NAMALWA (cell line): ENCODE measurements at places on chromosomes 16 and 17.
A peak's percentile ranks its signal among the peaks of the same experiment; 100 is the strongest.

GRCh38 chr17:73657473-73658116 is 13.3 kb upstream of the SDK2 start:
- DNase-seq: peak; percentile 31

- DNase-seq: no peak
These were observed 53.2 kb downstream of the NDEL1 start for GRCh38 chr17:8488901-8489300.

DNA sequence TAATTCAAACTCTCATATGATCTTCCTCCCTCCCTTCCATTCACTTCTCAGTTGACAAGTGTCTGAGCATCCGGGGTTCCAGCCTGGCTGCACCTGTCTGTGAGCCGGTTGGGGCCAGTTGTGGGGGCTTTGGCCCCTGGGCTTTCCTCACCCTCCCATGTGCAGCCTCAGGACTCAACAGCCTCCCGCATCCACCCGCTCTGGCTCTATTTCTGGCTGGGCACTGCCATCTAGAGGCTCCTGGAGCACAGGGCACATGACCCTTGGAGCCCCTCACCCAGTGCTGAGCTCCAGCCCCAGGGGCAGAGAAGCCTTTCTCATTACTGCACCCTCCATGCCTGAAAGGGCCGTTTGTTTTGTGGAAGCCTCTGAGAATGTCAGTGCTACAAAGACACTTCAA is 43.3 kb downstream of the HAPSTR1 start:
- DNase-seq: peak; percentile 91

DNA sequence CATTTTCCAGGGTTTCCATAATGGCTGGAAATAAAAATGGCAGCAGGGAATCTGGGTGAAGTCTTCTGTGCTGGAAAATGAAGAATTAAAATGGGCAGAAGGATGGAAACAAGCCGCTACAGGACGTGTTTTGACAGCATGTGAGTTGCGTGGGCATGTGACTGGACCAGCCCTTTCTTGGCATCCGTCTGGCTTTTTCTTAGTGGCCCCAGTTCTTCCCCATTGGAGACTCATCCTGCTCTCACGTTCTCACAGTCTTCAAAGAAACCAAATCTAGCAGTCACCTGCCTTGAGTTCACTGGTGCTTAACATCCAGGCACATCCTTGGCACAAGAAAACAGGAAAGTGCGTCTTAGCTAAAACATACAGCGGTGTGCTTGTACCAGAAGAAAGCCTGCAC is 180.2 kb upstream of the CACNG5 start:
- no peak for DNase-seq

- no peak for DNase-seq
These were observed 160.8 kb downstream of the ZNF18 start for GRCh38 chr17:11836508-11836907.

DNA sequence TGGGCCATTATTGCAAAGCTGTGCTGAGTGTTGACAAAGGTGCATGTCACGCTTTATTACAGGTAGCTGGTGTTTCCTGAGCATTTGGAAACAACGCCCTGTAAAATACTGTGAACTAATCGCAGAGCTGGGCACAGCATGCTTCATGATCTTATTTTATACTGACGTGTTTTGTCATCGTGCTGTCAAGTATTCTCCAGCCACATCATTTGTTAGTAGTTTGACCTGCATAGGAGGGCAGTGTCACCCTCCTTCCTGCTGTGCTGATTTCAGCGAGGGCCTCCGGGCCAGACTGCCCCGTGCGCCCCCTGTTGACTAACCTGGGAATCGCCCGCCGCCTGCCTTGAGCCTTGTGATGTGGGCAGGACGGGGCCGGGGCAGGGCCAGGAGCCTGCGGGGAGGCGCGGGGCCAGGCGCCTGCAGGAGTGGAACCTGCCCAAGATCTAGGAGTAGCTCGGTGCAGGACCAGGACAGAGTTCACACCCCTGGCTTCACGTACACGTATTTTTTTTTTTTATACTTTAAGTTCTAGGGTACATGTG is 820.7 kb downstream of the KCNJ18 start:
- DNase-seq: peak; percentile 2

DNA sequence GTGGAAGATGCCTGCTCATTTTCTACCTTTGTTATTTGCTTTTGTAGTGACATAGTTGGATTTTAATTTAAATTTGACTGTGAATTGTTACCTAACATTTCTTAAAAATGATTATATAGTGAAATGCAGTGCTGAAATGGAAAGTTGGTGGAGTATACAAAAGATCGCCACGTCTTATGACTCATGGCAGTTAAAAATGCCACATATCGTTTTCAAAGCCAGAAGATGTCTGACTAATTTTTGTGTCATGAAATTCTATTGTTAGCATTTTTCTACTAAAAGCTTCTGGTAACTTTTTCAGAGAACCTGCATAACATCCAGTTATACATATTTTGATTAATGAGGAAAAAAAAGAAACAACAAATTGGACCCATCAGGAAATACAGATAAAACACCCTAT is 20.6 kb downstream of the MAP2K4 start:
- DNase-seq: no peak

- DNase-seq: no peak
These were observed 210.7 kb downstream of the STX8 start for GRCh38 chr17:9364837-9365430.

DNA sequence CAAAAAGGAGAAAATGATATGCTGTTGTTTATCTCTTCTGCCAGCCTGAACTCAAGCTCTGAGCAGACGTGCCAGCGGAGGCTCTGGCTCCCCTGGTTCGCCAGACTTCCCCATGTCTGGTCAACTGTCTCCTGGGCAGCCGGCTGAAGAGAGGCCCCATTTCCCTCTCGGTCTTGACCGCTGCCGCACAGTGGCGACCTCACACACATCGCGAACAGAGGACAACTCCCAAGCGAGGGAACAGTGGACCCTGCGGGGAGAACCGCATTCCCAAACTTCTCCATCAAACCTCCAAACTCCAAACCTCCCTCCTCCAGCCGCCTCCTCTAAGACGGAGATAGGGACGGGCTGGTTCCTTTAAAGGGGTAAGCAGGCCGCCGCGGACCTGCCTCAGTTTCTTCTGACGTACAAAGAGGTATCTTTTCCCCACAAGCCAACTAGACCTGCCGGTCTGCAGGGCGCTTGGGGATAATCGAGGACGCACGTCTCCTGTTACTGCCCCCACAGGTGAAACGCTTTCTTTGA is 24.9 kb upstream of the RFFL start:
- no peak for DNase-seq

- DNase-seq: no peak
These were observed 306.3 kb upstream of the HSBP1 start for GRCh38 chr16:83501481-83501880.

- no peak for DNase-seq
These were observed 4.8 kb upstream of the KRT31 start for GRCh38 chr17:41402161-41402560.

GRCh38 chr17:7312432-7313087 is 2.6 kb downstream of the GPS2 start:
- DNase-seq: no peak

DNA sequence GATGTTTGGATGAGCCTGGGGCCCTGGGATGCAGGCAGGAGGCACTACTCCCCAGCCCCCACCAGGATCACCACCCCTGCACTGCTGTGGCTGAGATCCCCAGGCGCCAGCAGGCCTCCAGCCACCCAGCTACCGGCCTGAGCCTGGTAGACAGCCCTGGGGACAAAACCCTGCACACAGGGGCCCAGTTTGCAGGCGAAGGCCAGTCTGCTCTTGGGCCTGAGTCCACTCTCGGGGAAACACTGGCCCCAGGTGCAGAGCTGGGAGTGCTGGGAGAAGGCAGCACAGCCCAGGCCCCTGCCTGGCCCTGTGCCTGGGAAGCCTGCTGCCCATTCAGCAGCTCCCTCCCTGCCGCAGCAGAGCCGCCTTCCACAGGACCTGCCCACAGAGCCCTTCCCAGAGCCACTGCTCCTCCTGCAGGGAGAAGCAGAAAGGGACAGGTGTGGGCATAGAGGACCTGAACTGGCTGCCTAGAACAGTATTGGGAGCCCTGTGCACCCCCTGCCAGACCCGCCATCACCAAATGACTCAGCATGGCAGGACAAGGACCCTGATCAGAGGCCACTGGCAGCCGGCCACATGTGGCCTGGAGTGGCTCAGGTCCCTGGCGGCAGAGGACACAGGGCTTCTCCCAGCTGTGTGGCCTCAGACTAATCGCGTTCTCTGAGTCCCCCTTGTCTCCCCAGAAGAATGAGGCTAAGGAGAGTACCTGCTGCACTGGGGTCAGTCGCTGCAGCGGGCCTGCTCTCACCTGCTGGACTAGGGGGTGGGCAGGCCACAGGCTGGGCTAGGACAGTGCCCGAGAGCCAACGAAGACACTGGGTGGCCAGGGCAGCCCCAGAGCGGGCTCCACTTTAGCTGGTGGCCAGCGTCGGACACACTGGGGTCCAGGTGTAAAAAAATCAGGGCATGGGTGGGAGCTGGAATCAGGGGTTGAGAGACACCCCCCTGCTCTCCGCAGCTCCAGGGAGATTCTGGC is 10.7 kb downstream of the MSRB1 start:
- DNase-seq: no peak

DNA sequence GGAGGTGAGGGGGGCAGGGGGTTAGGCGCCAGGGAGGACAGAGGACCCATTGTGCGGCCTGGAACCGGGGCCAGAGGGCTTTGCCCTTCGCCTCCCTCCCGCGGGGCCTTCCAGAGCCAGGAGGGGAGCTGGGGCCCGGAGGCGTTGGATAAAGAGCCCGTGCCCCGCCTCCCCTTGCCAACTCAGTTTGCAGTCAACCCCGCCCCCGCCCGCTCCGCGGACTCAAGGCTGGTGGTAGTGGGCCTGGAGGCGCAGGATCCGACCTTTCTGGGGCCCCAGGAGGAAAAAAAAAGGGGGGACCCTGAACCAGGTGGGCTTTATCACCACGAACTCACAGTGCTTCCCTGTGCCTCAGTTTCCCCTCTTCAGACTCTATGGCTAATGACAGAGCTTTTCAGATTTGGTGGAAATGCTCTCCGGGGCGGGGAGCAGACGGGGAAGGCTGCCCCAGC is 2.0 kb upstream of the SPHK1 start:
- DNase-seq: no peak

DNA sequence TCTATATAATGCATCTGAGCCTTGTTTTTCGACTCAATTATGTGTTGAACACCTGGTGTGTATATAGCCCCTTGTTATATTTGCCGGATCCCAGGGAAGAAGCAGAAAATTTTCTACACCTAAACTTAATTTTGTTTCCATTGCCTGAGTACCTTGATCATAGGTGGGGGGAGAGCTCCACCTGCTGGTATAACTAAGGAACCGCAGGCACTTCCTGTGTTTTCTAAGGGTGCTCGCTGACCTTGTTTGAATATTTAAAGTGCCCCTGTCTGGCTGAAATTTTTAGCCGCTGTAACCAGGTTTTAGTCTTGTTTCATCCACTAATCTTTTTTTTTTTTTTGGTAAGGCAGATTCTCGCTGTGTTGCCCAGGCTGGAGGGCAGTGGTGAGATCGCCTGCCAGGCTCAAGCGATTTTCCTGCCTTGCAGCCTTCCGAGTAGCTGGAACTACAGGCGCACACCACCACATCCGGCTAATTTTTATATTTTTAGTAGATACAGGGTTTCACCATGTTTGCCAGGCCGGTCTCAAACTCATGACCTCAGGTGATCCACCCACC is 6.5 kb upstream of the NUBP1 start:
- peak; percentile 89 for DNase-seq

- DNase-seq: peak; percentile 82
These were observed 2.8 kb upstream of the NTN3 start for GRCh38 chr16:2468233-2468724.

- no peak for DNase-seq
These were observed at the start of gene GAS2L2 for GRCh38 chr17:35752945-35753764. TSS of gene GAS2L2 (minus strand) at chr17:35753239. CDS start at chr17:35752850, 389 bp downstream.

DNA sequence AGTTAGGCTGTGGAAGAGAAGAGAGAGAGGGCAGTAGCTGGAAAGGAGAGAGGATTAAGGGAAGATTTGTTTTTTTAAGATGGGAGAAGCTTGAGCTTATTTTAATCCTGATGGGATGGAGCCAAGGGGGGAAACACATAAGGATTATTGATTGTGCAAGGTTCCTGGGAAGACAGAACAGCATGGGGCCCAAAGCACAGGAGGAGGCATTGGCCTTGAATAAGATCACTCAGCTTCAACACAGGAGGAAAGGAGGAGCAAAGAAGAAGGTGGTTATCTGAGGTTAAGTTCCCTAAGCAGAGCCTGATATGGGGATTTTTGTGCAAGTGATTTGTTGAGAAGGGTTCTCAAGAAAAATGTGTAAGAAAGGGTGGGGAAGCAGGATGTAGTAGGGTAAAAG is 169.8 kb downstream of the ABCC12 start:
- DNase-seq: no peak

DNA sequence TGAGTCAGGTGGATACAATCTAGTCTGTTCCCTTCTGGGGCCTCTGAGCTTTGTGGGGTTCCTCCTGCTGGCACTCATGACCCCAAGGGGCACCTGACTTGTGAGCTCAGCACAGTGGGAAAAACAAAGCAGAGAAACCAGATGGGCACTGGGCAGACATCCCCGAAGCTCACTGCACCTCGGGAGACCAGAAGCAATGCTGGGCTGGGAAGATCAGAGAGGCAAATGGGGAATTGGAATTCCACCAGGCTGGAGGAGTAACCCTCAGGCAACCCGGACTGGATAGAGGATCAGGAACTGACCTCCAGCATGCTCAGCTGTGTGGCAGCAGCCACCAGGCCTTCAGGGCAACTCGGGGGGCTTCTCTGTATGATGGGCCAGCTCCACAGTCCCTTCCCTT is 50.3 kb downstream of the ABCC12 start:
- no peak for DNase-seq

DNA sequence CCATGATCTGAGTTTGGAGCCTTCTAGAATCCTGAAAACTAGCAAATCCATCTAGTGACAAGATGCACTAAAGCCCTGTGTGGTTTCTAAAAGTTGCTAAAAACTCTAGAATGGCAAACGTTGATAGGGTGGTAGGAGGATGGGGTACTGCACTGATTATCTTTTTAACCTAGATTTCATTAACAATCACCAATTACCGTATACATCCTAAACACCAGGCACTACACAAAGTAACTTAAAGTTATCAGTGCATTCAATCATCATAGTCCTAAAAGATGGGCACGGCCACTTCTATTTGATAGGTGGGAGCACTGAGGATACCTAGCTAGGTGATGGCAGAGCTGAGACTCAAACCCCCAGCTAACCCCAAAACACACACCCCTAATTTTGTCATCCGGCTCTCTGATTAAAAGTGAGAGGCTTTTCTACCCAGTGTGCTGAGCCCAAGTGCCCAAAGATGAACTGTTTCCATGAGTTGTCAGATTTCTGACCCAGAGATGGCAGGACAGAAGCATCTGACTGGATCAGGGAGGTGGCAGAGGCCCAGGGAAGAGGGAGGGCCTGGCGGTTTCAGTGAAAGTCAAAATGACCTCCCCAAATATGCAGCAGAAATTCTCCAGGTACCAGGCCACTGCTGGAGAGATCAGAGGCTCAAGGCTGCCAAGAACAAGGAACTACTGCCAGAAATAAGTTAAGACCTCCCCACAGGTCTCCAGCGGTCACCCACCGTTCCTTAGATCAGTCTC is 396.8 kb downstream of the SOX9 start:
- DNase-seq: no peak
